Thyroid gland (tissue), 4 donors: ENCODE measurements at places on chromosomes 3 and 15. TPM values are rescaled to one million over a fixed set of nuclear protein-coding genes. Genes with fewer than 3 reads are reported as not detected.

GRCh38 chr3:16813336-16813735 lies 71.4 kb upstream of the PLCL2 start:
- no peaks in the 10 kb centered on the region for H3K27me3 ChIP-seq
- no peaks in the 10 kb centered on the region for H3K4me1 ChIP-seq
- no peak overlapping the region for H3K27ac ChIP-seq
- no peaks in the 10 kb centered on the region for H3K36me3 ChIP-seq

The ADGRG7 gene
- total RNA-seq, result not detected

The PARL gene
- 52.0 TPM for total RNA-seq

The SUSD5 gene
- 2.3 TPM for total RNA-seq

The SLC38A3 gene
- 3.1 TPM for total RNA-seq

- no peak overlapping the region for H3K4me3 ChIP-seq
- H3K27me3 ChIP-seq, result no peaks in the 10 kb centered on the region
- no peak for DNase-seq
- no peak overlapping the region for H3K27ac ChIP-seq
- H3K36me3 ChIP-seq, result no peaks in the 10 kb centered on the region
- no peaks in the 10 kb centered on the region for H3K4me1 ChIP-seq
Measured at GRCh38 chr3:193354423-193354822, 24.1 kb downstream of the ATP13A5 start.

- H3K36me3 ChIP-seq, result no peaks in the 10 kb centered on the region
- DNase-seq, result no peak
- H3K27me3 ChIP-seq, result no peaks in the 10 kb centered on the region
- no peak overlapping the region for H3K27ac ChIP-seq
Measured at GRCh38 chr15:95519887-95520286, 810.6 kb upstream of the NR2F2 start.

The ZIC1 gene
- total RNA-seq, result not detected

GRCh38 chr3:169362301-169362700 lies 301.2 kb downstream of the MECOM start:
- H3K4me1 ChIP-seq, result no peaks in the 10 kb centered on the region
- H3K36me3 ChIP-seq, result no peaks in the 10 kb centered on the region
- H3K27me3 ChIP-seq, result no peaks in the 10 kb centered on the region
- no peak overlapping the region for H3K4me3 ChIP-seq

The P2RY1 gene
- 2.1 TPM for total RNA-seq

The ITGB5 gene
- total RNA-seq, result 79.2 TPM

The ECE2 gene
- total RNA-seq, result not detected

GRCh38 chr3:105722943-105723556 lies 145.8 kb downstream of the CBLB start:
- no peak for DNase-seq
- H3K4me3 ChIP-seq, result no peak overlapping the region
- no peak overlapping the region for H3K27ac ChIP-seq
- H3K4me1 ChIP-seq, result no peaks in the 10 kb centered on the region
- H3K27me3 ChIP-seq, result no peaks in the 10 kb centered on the region
- H3K36me3 ChIP-seq, result peaks cover 16% of the 10 kb centered on the region

The ACY1 gene
- 98.8 TPM for total RNA-seq

GRCh38 chr15:39409876-39410530 lies 170.9 kb upstream of the THBS1 start:
- H3K4me3 ChIP-seq, result no peak overlapping the region
- no peak for DNase-seq
- H3K4me1 ChIP-seq, result no peaks in the 10 kb centered on the region
- H3K27me3 ChIP-seq, result no peaks in the 10 kb centered on the region

DNA sequence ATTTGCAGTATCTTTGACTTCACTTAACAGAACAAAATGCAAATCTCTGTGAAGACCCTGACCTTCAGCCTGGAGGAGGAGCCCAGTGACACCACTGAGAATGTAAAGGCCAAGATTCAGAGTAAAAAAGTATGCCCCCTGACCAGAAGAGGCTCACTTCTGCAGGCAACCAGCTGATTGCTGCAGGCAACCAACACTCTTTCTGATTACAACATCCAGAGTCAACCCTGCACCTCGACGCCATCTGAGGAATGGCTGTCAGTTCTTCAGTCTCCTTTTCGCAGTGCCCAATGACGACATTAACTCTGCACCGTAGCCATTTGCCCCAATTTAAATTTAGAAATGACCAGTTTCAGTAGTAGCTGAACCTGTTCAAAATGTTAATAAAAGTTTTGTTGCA lies 14.9 kb downstream of the ATP13A3 start:
- no peaks in the 10 kb centered on the region for H3K27me3 ChIP-seq
- DNase-seq, result no peak
- no peaks in the 10 kb centered on the region for H3K36me3 ChIP-seq
- peaks cover 17% of the 10 kb centered on the region for H3K4me1 ChIP-seq

DNA sequence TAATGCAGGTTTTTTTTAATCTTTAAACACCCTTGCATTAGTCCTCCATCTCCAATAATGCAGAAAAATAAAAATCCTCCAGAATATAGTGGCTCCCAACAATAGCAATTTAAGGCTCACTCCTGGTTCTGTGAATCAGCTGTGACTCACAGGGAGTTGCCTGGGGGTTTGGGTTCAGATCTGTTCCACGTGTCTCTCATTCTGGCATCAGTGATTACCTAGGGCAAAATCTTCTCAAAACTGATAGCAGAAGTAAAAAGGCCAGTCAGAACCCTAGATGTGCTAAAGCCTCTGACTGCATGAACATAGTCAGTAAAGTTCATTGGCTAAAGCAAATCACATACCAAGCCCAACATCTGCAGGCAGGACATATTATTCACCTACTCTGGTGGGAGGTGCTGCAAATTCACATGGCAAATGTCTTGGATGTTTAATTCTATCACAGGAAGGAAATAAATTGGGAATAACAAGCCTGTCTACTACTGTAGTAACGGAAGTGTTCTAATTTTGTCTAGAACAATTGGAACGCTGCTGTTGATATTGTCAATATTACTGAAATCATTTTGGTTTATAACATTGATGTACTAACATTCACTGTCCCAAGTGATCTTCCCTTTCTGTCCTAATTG lies 364.1 kb upstream of the CNTN4 start:
- H3K4me1 ChIP-seq, result no peaks in the 10 kb centered on the region
- DNase-seq, result no peak
- no peaks in the 10 kb centered on the region for H3K27me3 ChIP-seq
- H3K4me3 ChIP-seq, result no peak overlapping the region
- no peak overlapping the region for H3K27ac ChIP-seq

DNA sequence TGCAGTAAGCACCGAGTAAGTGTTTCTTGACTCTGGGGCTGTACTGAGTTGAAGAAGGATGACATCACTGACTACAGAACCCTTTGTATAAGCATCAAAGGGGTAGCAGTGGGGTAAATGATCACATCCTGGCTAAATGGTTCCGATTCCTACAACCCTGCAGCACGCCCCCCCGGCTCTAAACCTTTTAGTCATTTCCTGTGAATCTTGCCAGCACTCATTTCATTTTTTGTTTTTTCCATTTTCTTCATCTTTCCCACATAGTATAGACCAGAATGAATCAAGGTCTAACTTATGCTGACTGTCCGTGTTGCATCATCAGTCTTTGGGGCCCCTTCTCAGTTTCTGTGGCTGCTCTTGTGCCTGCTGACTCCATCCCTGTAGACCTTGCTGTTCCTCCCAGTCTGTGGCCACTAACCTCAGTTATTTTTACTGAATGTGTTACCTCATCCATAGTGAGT lies 383.1 kb upstream of the TPRG1 start:
- no peaks in the 10 kb centered on the region for H3K27me3 ChIP-seq
- no peaks in the 10 kb centered on the region for H3K4me1 ChIP-seq
- H3K4me3 ChIP-seq, result no peak overlapping the region
- no peak overlapping the region for H3K27ac ChIP-seq
- DNase-seq, result no peak

DNA sequence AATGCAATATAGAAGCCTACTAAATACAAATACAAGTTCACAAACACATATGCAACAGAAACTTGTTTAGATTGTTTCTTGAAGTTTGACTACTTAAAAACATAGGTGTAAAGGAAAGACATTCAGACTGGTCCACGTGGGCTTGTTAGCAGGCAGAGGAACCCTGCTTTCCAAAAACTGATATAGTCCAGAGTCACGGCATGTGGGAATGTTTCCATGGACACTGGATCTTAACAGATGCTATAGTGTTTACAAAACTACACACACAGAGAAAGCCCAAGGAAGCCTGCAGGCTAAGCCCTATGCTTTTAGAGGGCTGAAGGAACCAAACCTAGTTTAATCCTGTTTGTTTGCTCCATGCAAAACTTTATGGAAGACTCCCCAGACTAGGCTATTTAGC lies 45.2 kb upstream of the LRRC58 start:
- peaks cover 50% of the 10 kb centered on the region for H3K36me3 ChIP-seq
- no peaks in the 10 kb centered on the region for H3K4me1 ChIP-seq
- no peak overlapping the region for H3K4me3 ChIP-seq
- no peaks in the 10 kb centered on the region for H3K27me3 ChIP-seq
- no peak for DNase-seq
- no peak overlapping the region for H3K27ac ChIP-seq

- no peak overlapping the region for H3K27ac ChIP-seq
- H3K4me1 ChIP-seq, result peaks cover 8% of the 10 kb centered on the region
- no peak for DNase-seq
- no peaks in the 10 kb centered on the region for H3K36me3 ChIP-seq
- H3K4me3 ChIP-seq, result no peak overlapping the region
Measured at GRCh38 chr3:127715532-127715931, 42.8 kb downstream of the ABTB1 start.

The HACL1 gene
- total RNA-seq, result 24.2 TPM

- no peaks in the 10 kb centered on the region for H3K4me1 ChIP-seq
- H3K36me3 ChIP-seq, result no peaks in the 10 kb centered on the region
- no peaks in the 10 kb centered on the region for H3K27me3 ChIP-seq
- DNase-seq, result no peak
- no peak overlapping the region for H3K27ac ChIP-seq
Measured at GRCh38 chr3:168596175-168596823, 500.6 kb upstream of the GOLIM4 start.

The CCDC54 gene
- total RNA-seq, result 0.40 TPM

The GOLGA8N gene
- 93.5 TPM for total RNA-seq

The KLHL6 gene
- total RNA-seq, result 1.0 TPM

- DNase-seq, result no peak
- H3K27ac ChIP-seq, result no peak overlapping the region
- no peaks in the 10 kb centered on the region for H3K4me1 ChIP-seq
- H3K36me3 ChIP-seq, result no peaks in the 10 kb centered on the region
Measured at GRCh38 chr3:153246331-153246730, 84.3 kb downstream of the RAP2B start.

- no peak overlapping the region for H3K27ac ChIP-seq
- H3K36me3 ChIP-seq, result no peaks in the 10 kb centered on the region
- no peaks in the 10 kb centered on the region for H3K4me1 ChIP-seq
- H3K27me3 ChIP-seq, result no peaks in the 10 kb centered on the region
- H3K4me3 ChIP-seq, result no peak overlapping the region
Measured at GRCh38 chr15:66133247-66133885, 120.2 kb downstream of the MEGF11 start.

- no peak for DNase-seq
- H3K27ac ChIP-seq, result no peak overlapping the region
- no peaks in the 10 kb centered on the region for H3K27me3 ChIP-seq
- no peaks in the 10 kb centered on the region for H3K36me3 ChIP-seq
Measured at GRCh38 chr3:181630853-181631252, 80.9 kb upstream of the SOX2 start.

DNA sequence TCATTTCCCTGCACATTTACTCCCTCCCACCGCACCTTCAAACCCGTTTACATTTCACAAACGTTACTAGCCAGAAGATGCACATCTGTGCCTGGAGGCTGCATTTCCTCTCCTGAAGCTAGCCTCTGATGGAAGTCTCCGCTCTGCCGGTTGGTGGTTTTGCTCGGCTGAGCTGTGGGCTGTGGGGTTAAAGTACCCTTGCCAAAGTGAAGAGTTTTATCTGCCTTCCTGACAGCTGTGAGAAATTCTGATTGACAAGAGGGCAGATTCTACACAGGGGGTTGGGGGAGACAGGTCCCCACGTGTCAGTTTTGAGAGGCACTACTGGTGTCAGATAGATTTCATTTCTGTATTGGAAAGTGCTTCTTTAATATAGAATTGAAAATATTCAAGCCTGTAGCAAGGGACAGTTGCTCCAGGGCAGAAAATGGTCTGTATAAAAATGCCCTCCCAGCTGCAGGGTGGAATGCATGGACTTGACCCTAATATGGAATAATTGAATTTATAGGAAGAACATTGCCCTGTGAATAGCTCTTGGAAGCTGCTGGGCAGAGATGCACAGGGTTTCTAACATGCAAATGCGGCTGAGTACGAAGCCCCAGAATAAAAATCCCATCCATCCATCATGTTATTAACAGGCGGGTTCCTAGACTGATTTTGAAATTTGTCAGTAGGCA lies 201.1 kb upstream of the RGMA start:
- H3K4me1 ChIP-seq, result no peaks in the 10 kb centered on the region
- no peak overlapping the region for H3K27ac ChIP-seq
- H3K4me3 ChIP-seq, result no peak overlapping the region
- H3K36me3 ChIP-seq, result no peaks in the 10 kb centered on the region

DNA sequence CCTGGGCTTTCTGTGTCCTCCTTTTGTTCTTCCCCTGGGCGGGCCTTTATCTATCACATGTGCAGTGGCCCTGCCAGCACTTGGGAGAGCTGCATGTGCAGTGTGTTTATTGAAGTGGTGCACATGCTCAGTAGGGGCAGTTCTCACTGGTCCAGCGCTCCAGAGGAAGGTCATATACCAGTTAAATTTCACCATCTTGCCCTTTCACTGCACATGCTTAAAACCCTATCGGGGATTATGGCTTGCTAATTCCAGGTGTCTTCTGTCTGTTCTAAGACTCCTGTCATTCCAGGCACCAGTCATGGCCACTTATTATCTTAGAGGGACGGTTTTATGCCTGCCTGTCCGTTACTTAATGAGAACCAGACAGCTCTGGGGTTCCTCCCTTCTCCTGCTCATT lies 52.2 kb downstream of the ROPN1B start:
- no peaks in the 10 kb centered on the region for H3K27me3 ChIP-seq
- H3K4me3 ChIP-seq, result no peak overlapping the region
- DNase-seq, result peak; percentile 10
- peaks cover 10% of the 10 kb centered on the region for H3K36me3 ChIP-seq
- H3K27ac ChIP-seq, result no peak overlapping the region

DNA sequence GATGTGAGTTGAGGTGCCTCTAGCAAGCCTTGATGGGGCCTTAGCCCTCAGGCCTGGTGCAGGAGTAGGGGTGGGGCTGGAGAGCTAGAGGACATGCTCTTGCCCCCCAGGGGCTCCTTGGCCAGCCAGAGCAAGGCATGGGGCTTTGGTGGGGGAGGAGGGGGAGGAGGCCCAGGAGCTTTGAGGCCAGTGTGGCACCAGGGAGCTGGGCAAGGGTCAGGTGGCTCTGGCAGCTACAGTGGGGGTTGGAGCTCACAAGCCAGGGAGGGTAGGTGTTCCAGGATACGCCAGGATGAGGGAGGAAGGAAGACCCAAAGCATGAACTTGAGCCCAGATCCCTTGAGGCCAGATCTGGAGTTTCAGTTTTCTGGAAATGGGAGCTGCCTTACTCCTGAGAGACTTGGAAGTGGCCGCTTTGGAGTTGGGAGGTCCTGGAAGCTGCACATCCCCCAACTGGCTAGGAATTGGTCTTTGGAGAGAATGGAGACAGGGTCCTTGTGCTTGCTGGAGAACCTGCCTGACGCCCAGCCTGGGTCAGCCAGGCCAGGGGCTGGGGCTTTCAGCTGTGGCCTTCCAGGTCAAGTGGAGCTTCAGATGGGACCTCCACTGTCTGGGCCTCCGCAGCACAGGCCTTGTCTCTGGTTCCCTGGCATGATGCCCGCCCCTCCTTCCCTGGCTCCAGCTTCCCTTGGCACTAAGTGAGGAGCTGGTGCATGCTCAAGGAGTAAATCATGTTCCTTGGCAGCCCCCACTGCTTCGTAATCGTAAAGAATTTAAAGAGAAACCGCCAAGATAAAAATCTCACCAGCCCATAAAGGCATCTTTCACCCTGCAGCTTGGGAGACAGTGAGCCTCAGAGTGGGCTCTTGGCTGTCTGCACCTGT lies 8.7 kb downstream of the SEMA3F start:
- H3K4me3 ChIP-seq, result no peak overlapping the region
- DNase-seq, result peak; percentile 94
- no peaks in the 10 kb centered on the region for H3K36me3 ChIP-seq
- peaks cover 85% of the 10 kb centered on the region for H3K4me1 ChIP-seq
